ENCODE measurements at places on chromosomes 7 and 10. TPM values are rescaled to one million over a fixed set of nuclear protein-coding genes. Genes with fewer than 3 reads are reported as not detected.

Gene BEND7
- 17.9 TPM for total RNA-seq

Gene APBB1IP
- total RNA-seq: 8.1 TPM

Gene TES
- total RNA-seq: 27.6 TPM

Gene WASHC2C
- 34.6 TPM for total RNA-seq

Gene PDGFA
- 33.9 TPM for total RNA-seq

Gene CDC14C
- total RNA-seq: not detected

Gene ALOX5
- total RNA-seq: 13.8 TPM

Gene PDK4
- total RNA-seq: 129 TPM

Gene IRF5
- 5.6 TPM for total RNA-seq

Gene ZSCAN25
- total RNA-seq: 9.7 TPM

Gene TSPAN14
- 51.0 TPM for total RNA-seq

Gene GCK
- 3.1 TPM for total RNA-seq

Gene SPDYE5
- total RNA-seq: not detected

Gene OPN1SW
- total RNA-seq: not detected

Gene DCLRE1C
- total RNA-seq: 3.9 TPM

Gene SFRP4
- total RNA-seq: 4.8 TPM

Gene GTF2IRD1
- total RNA-seq: 50.0 TPM

Gene FOXL3
- not detected for total RNA-seq

Gene AOAH
- 4.8 TPM for total RNA-seq

Gene OR6B1
- not detected for total RNA-seq

Gene GNB2
- total RNA-seq: 153 TPM

Gene DNAH11
- 2.9 TPM for total RNA-seq

Gene PRLHR
- total RNA-seq: not detected

Gene SFTPD
- total RNA-seq: 0.29 TPM

Gene ASCC1
- total RNA-seq: 28.1 TPM

Gene EPHA1
- total RNA-seq: 0.16 TPM

Gene LIPF
- not detected for total RNA-seq

Gene HPSE2
- total RNA-seq: 0.74 TPM

Gene BRAT1
- total RNA-seq: 14.6 TPM

Gene MAT1A
- total RNA-seq: 0.10 TPM

Gene CAMK2B
- 75.8 TPM for total RNA-seq

All from left cardiac atrium (tissue), 4 donors.